Stimulated activated CD4-positive, alpha-beta T cell treated with anti-CD3 and anti-CD28 coated beads, Interleukin-1b, Interleukin-23, amount 100 ng/mL, for 24 hours (primary cell): ENCODE measurements at places on chromosomes 1 and 21.

DNA sequence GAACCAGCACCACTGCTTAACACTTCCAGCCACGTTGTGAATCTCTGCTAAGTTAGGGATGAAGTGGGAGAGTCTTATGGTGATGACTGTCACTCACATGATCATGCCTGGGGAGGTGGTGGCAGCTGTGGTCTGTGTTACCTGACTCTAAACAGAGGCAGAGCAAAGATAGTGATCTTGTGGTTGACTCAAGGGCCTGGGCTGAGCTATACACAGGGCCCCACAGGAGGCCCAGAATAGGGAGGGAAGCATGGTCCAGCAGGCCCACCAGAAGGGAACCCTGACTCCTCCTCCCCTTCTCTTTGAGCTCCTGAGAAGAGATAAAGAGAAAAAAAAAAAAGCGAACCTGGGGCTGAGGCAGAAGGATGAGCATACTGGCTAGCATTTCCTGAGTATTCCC, 55.0 kb downstream of the PLXNA2 start:
- DNase-seq: no peak

DNA sequence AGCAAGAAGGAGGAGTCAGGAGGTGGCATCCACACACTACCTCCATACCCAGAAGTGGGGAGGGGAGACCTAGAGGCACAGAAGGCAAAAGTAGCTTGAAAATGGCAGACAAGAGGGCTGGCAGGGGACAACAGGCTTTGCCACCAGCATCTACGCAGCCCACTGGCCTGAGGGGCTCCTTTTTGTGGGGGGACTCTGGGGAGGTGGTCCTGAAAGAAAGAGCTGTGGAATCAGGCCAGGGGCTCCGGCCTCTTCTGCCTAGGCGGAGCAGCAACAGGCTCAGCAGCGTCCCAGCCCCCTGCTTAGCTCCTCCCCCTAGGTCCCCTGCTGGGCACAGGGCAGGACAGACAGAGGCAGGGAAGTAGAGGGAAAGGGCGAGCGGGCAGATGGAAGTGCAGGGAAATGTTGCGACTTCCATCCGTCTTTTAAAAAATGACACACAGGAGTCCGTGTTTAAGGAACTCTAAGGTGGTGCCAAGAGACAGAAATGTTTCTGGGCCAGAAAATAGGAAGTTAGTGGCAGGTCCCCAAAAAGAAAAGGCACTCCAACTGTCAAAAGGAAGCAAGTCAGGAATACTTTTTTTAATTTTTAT, 10.0 kb upstream of the LEFTY2 start:
- DNase-seq: no peak

GRCh38 chr21:33028773-33029384, 3.1 kb downstream of the OLIG2 start:
- DNase-seq: no peak

DNA sequence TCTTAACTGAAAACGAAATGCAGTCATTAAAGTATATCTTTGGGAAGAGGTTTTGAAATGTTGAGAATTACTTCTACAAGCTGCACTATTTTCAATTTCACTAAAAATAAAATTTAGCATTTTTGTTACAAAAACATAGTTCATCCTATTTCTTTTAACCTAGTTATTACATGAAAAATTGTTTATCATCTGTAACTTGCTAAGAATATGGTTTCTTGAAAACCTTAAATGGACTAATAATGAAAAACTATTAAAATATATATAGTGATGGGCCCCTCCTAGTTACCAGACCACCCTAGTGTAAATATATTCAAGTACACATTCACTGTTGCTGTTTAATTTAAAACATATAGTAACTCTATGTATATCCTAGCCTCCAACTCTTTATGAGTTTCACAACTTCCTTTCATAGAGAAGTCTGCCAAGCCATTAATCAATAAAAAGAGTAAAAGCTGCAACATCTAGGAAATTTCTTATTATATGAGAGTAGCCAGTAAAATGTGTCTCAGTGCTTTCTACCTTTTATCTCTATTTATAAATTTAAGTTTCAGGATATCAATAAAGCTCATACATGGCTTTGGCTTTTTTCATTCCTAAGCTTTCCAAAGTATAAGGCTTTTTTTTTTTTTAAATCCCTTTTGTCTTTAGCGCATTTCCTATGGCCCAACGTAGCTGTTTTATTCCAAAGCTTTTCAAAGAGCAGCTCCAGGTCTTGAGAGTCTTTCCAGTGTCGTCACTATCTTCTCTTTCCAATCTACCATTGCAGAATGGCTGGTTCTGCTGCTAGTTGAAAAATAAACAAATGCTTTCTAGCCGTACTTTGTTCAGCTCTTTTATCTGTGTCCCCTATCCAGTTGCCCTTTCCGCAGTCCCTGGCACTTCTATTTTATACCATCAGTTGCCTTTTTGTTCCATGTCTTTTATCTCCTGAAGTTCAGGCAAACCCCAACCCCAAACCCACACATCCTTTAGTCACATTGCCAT, 6.5 kb downstream of the IRF2BP2 start:
- no peak for DNase-seq

- no peak for DNase-seq
These were observed 59.6 kb downstream of the VPS26C start for GRCh38 chr21:37207441-37208009.

DNA sequence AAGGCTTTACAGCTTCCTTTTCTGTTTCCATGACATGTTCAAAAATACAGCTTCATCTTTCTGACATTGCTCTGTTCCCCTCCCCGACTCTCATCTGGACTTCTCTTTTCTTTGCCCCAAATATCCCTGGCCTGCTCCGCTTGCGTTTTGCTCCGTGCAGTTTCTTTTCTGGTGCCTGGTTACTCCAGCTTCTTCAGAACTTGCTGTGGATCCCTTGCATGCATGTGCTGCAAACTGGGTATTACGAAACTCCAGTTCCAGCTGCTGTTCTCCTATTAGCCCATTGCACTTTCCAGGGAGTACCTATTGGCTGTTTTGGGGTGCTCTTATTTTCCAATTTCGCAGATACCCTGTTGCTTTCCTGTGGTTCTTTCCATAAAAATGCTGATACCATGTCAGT, 9.9 kb upstream of the NDC1 start:
- DNase-seq: no peak

DNA sequence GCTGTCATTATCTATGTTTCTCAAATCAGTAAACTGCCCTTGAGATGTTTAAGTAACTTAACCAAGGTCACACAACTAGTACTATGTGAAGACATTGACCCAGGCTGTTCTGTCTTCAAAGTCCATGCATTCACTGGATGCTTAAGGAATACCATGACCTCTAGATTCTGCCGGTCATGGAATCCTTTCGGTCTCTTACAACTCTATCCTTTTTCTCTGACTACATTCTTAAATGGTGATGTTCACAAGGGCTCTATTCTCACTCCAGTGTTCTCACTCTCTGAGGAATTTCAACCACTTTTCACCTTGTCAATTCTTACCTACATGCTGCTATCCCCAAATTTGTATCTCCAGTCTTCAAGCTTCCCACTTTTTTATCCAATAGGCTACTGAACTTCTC, 15.2 kb downstream of the CRYZ start:
- no peak for DNase-seq

GRCh38 chr1:2477791-2478499, 1.9 kb downstream of the PLCH2 start:
- no peak for DNase-seq

GRCh38 chr21:41438425-41439113, 12.5 kb downstream of the MX1 start:
- no peak for DNase-seq

DNA sequence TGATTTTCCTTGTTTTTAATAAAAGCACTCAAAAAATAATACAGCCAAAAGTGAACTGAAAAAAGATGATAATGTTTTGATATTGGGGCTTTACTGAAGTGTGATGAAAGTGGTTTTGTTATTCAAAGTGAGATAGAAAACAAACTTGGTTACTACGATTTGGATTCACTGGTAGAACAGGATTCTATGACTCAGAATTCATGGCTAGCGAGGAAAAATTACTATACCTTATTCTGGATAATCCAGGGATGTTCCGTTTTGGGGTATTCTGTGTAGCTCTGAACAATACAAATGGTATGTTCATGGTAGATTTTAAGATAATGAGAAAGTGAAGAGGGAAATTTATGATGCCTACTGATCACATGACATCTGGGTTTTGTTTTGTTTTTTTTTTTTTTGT, 117.7 kb downstream of the NRDC start:
- DNase-seq: no peak

- no peak for DNase-seq
These were observed 239.1 kb upstream of the FGGY start for GRCh38 chr1:59057796-59058195.
